ENCODE measurements at places on chromosomes 6 and 20.

GRCh38 chr6:140541288-140541687, 1166.8 kb upstream of the CITED2 start:
- no peak for DNase-seq

GRCh38 chr6:138331984-138332383, 45.7 kb upstream of the SMIM28 start:
- DNase-seq: no peak

- no peak for DNase-seq
Observed at GRCh38 chr6:155165029-155165710, 98.6 kb upstream of the CLDN20 start.

DNA sequence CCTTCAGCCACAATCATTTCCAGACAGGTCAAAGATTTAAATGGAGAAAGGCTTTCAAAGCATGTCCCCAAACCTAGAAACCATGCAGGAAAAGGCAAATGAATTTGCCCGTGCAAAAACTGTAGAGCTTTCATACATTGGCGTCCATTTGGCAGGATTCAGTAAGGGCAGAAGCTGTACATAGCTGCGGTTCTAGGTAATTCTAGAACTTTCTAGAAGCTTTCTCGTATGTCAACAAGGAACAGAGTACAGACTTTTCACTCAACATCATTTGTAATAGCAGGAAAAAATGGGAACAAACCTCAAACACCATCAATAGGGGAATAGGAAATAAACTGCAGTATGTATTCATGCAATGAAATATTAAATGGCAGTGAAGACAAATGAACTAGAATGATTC, 11.1 kb upstream of the MAPK13 start:
- DNase-seq: no peak

- no peak for DNase-seq
Observed at GRCh38 chr6:35202066-35202546, 11.7 kb upstream of the SCUBE3 start.

- DNase-seq: peak; percentile 49
Observed at GRCh38 chr20:51542033-51542570, 417 bp downstream of the NFATC2 start.

GRCh38 chr6:2482773-2483172, 237.4 kb upstream of the GMDS start:
- no peak for DNase-seq
